ENCODE measurements at places on chromosomes 11 and 22. TPM values are rescaled to one million over a fixed set of nuclear protein-coding genes. Genes with fewer than 3 reads are reported as not detected.

DNA sequence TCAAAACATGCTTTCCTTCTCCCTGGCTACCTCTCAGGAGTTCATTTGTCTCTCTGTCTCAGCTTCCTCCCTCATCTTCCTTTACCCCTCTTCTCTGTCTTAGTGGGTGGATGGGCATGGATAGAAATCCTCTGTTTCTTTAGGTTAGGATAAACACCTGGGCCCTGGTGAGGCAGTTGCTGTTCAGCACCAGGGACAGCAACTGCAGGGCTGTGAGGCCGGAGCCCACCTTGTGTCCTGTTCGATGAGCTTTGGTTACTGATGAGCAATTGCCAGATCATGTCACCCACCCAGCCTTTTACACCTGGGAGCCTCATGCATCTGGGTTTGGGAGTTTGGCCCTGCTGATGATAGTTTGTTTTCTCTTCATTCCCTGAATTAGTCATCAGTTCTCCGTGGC, 6.1 kb upstream of the CRYBB3 start:
- H3K4me1 ChIP-seq: no peaks in the 10 kb centered on the region
- DNase-seq: no peak
- H3K4me3 ChIP-seq: no peak overlapping the region
- H3K36me3 ChIP-seq: peaks cover 40% of the 10 kb centered on the region

GRCh38 chr11:67351275-67352005, 1.9 kb downstream of the POLD4 start:
- H3K27me3 ChIP-seq: no peaks in the 10 kb centered on the region
- peak overlapping the region; percentile 80 for H3K27ac ChIP-seq
- no peaks in the 10 kb centered on the region for H3K36me3 ChIP-seq
- no peak for DNase-seq
- H3K4me3 ChIP-seq: peak overlapping the region; percentile 59

Gene APOL4
- 0.12 TPM for total RNA-seq

Gene PLEKHA7
- 0.92 TPM for total RNA-seq

- peak; percentile 4 for DNase-seq
- no peaks in the 10 kb centered on the region for H3K27me3 ChIP-seq
- H3K4me1 ChIP-seq: no peaks in the 10 kb centered on the region
- peaks cover 8% of the 10 kb centered on the region for H3K36me3 ChIP-seq
- H3K27ac ChIP-seq: no peak overlapping the region
These were observed 42.5 kb downstream of the SFI1 start for GRCh38 chr22:31538815-31539214.
